Putamen (tissue), 1 donor: ENCODE measurements at places on chromosomes 16 and 17.

DNA sequence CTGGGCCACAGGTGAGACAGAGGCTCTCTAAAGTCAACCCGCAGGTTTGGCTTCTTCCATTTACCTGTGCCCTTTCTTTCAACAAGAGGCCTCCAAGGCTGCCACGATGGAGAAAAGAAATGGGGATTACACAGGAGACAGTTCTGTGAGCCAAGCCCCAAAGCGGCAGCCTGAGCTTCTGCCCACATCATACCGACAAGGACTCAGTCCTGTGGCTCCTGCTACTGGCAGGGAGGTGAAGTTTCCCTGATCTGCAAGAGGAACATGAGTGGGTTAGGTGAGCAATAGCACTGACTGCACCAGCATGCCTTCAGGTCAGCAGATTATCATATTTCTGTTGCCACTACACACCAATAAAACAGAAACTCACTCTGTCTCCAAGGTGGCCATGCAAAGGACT, 800.0 kb downstream of the KCNJ18 start:
- no peak for DNase-seq

DNA sequence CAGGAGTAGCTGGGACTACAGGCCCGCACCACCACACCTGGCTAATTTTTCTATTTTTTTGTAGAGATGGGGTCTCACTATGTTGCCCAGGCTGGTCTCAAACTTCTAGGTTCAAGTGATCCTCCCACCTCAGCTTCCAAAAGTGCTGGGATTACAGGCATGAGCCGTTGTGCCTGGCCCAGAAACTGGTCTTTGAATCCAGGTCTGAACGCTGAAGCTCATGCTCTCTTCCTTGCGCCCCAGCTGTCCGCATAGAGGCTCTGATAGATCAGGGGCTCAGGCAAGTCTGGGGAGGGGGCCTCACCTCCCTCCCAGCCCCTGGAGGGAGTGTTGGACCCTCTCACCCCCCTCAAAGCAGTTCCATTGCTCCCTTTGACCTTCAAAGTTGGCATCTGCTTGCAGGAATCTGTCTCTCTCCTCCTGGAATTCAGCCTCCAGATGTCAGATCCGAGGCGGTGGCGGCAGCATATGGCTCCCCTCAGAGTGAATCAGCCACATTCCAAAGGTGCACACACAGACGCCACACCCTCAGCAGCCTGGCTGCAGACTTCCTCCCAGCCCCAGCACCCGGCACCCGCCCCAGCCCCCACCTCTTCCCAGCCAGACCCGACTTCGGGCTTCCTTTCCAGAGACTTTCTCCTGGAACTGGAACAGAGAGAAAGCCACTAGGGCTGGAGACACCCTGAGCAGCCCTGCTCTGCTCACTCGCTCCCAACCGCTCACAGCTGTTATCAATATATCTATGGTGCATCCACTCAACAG, 16.9 kb upstream of the GLIS2 start:
- no peak for DNase-seq

GRCh38 chr16:69922200-69922599, 28.9 kb upstream of the CLEC18A start:
- DNase-seq: no peak

DNA sequence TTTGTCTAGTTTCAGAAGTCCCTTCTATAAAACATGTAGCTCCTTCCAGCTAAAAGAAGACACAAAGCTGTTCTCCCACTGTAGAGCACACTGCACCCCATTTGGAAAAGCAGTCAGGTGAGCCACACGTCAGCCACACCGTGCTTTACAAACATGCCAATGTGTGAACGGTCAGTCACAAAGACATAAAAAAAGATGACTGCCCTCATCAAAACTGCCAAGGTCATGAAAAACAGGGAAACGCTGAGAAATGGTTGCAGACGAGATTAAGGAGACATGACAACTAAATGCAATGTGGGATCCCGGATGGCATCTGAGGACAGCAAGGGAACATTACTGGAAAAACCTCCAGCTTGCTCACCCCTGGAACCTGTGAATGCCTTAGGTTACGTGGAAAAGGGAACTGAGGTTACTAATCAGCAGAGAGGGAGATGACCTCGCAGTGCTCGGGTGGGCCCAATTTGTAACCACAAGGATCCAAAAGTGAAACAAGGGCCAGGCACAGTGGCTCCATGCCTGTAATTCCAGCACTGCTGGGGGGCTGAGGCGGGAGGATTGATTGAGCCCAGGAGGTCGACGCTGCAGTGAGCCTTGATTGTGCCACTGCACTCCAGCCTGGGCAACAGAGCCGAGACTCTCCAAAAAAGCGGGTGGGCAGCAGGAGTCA, 8.1 kb downstream of the ANKRD11 start:
- DNase-seq: no peak

- peak; percentile 76 for DNase-seq
These were observed 24.2 kb downstream of the STAT5A start for GRCh38 chr17:42312285-42313130.

GRCh38 chr17:78210111-78210510, 3.9 kb upstream of the BIRC5 start:
- no peak for DNase-seq

DNA sequence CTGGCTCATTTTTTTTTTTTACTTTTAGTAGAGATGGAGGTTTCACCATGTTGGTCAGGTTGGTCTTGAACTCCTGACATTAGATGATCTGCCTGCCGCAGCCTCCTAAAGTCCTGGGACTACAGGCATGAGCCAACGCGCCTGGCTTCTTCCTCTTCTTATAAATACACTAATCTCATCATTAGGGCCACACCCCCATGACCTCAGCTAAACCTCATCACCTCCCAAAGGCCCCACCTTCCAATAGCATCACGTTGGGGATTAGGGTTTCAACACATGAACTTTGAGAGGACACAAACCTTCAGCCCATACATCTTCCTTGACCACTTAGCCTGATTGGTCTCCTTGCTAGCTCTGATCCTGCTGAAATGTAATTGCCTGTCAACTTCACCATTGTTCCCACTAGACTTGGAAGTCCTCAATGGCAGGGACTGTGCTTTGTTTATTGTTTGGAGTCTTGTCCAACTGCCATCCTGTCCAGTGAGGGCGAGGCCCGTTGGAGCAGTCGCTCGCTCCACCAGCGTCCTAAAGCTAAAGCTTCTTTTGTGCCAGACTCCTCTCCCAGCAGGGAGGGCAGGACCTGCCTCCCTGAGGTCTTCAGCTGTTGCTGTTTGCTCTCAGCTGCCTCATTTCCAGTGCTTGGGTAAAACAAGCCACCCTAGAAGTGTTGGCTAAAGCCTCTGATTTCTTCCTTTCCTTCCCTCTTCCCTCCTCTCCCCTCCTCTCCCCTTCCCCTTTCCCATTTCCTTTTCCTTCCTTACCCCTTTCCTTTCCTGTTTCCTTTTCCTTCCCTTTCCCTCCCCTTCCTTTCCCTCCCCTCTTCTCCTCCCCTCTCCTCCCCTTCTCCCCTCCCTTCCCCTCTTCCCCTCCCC, 85.3 kb downstream of the HAPSTR1 start:
- DNase-seq: peak; percentile 95

DNA sequence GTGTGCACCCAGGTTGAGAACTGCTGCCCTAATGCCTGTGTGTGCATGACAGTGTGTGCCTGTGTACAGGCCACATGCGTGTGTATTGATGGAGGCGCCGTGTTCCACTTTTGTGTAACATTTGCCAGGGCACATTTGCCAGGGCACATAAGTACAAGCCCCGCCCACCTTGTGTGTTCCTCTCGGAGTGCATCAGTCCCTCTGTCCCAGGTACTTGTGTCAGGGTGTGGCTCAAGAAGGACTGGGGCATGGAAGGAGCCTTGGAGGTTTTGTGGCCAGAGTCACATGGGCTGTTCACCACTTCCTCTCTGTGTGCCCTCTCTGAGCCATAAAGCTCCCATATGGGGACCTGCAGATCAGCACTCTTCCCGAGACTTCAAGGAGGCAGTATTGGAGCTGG, 73.9 kb downstream of the MRM1 start:
- no peak for DNase-seq

- no peak for DNase-seq
These were observed 67.3 kb upstream of the PLCG2 start for GRCh38 chr16:81711657-81712319.

DNA sequence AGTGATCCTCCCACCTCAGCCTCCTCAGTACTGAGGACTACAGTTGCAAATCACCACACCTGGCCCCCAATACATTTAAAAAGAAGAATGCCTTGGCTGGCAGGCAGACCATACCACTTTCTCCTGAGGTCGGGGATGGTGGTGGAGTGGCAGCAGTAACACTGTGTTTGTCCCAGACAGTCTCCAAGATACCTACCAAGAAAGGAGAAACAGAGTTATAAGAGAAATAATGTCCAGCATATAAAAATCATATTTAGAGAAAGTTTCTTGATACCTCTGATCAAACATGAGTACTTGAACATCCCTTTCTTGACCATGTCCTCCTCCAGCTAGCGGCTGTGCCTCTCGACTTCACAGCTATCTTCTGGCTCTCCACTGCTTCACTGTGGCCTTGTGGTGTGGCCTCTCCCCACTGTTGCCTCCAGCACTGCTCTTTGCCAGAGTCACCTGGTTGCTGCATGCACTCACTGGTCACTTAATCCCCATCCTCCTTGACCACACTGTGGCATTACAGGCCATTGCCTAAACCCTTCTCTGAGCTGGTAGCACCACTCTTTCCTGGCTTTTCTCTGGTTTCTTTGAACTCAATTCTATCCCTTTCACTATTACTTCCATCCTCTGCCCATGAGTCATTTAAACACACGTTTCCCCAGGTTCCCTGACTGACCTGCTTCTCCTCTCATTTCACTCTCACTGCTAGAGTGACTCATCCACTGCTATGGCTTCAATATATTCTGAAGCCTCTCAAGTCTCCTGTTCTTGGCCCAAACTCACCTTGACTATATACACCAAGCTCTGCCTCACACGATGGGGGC, 45.2 kb downstream of the XPO6 start:
- no peak for DNase-seq

- DNase-seq: no peak
These were observed 86.7 kb downstream of the ZFHX3 start for GRCh38 chr16:72961115-72961832.

DNA sequence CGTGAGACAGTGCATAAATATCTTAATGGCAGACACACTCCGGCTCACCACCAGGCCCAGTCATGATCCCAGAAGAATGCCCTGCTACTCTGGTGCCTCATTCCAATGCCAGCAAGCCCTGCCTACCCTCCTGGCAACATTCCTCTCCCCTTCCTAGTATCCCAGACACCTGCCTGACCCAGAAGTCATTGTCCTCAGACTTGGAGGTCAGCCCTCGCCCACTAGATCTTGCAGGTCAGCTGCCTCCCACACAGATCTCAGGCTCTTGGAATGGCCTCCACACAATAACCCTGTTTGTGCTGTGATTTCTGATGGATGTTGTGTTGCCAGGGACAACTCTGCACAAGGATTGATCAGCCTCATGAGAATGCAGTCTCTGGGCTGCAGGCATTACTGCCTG, 1.8 kb upstream of the TEX2 start:
- DNase-seq: no peak
